ENCODE measurements at places on chromosomes 2 and 18.

- no peak for DNase-seq
These were observed 93.8 kb downstream of the NRP2 start for GRCh38 chr2:205776139-205776538.

DNA sequence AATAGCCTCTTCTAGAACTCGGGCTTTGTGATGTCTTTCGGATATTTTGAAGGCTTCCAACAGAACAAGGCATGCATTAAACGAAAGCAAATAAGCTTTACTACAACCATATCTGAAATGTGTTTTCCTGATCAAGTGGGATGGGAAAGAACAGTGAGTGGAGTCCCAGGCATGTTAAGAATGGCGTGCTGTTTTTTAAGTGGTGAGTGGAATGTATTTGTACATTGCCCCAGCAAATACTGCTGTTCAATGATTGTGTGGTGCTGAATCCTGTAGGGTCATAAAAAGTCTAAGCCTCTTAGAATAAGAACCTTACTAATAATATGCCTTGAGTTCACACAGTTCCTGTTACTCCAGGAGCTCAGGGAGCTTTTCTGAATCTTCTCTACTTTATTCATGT lies 52.5 kb downstream of the POMC start:
- DNase-seq = no peak

DNA sequence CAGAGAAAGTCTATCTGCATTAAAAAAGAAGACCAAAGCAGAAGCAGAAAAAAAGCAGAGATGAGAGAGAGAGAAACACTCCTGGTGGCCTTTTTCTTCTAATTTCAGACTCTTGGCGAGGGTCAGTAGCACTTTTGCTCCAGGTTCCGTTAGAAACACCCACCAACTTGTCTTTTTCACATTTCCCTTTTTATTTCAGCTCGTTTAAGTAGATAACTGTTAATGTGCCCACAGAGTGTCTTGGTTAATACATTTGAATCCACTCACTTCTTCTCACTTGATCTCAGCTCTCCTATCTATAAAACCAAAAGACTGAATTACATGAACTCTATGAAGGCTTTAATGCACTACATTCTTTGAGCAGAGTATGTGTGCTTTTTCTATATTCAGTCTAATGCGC lies 63.1 kb downstream of the AAK1 start:
- DNase-seq = no peak

DNA sequence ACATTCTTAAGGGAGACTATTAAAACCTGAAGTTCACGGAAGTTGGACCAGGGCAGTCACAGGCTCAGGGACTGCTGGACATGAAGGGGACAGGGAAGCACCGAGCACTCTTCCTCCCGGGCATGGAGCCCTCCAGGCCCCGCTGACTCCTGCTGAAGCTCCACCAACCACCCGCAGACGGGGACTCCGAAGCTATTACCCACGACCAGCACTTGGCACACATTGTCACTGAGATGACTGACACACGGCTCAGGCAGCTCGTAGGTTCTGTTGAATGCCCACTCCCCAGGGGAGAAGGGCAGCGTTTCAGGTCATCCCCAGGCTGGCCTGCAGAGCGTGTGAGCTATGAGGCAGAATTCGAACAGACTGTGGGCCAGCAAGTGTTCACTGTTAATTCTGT lies 234.8 kb downstream of the NDUFA10 start:
- no peak for DNase-seq

GRCh38 chr2:32811696-32812095 lies 135.1 kb upstream of the LTBP1 start:
- DNase-seq = no peak

DNA sequence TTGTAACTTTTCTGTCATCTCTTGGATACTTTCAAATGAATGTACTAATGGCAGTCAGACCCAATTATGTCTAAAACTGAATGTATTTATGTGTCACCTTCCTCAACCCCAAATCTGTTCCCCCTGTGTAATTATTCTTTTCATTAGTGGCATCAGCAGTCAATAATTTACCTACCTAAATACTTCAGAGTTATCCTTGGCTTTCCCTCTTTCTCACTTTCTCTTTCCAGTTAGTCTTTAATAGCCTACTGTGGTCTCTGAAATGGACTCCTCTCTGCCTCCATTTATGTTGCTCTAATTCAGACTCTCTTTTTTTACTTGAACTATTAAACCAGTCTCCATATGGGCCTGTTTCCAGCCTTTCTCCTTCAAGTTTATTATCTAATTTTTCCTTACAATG lies 21.0 kb downstream of the C18orf63 start:
- no peak for DNase-seq

- DNase-seq = no peak
These were observed 29.6 kb upstream of the TTN start for GRCh38 chr2:178836807-178837206.

DNA sequence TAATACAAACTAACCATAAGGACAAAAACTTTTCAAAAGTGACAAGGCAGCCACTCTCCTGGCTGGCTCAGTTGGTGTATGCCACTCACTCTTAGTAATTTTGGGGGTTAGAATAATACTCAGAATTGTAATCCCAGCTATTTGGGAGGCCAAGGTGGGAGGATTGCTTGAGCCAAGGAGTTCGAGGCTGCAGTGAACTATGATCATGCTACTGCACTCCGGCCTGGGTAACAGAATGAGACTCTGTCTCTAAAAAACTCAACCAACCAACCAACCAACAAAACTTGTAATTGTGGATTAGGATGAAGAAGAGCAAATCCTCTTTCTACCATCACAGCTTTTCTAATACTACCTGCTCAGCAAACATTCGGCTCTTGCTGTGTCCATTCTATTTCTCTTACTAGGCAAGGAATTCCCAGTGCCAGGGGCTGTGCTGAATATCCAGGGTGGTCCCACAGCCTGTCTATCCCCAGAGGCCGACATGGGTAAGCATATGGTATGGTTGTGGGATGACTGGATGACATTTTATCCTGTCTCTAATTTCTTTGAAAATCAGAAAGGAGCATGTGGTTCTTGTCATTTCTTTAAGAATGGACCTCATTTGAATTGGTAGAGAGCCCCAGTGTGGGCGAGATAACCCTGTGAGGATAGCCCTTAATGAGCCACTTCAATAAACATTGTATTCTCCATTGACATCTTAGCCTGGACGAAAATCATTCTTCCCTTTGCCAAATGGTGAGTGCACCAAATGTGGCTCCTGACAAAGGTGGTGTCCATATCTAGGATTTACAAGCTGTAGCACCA lies 220.1 kb downstream of the MYCN start:
- DNase-seq = no peak

- DNase-seq = no peak
These were observed 14.3 kb downstream of the PLB1 start for GRCh38 chr2:28510184-28510583.

DNA sequence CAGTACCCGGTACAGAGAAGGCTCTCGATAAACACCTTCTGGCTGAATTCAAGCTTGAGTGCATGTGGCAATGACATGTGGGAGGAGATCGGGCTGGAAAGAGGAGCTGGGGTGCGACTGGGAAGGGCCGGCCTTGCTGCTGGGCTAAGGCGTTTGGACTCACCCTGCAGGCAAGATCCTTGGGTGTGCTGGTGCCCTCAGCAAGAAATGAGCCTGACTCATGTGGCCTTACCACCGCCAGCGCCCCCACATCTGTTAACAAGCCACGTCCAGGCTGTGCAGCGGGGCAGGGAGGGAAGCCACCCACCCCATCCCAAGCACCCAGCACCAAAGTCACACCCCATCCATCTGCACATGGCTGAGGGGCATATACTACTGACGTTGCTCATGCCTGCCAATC lies 1.3 kb downstream of the HS1BP3 start:
- no peak for DNase-seq

GRCh38 chr2:235763816-235764215 lies 270.0 kb downstream of the AGAP1 start:
- no peak for DNase-seq

GRCh38 chr2:23199115-23199918 lies 185.7 kb upstream of the KLHL29 start:
- DNase-seq = peak; percentile 7

DNA sequence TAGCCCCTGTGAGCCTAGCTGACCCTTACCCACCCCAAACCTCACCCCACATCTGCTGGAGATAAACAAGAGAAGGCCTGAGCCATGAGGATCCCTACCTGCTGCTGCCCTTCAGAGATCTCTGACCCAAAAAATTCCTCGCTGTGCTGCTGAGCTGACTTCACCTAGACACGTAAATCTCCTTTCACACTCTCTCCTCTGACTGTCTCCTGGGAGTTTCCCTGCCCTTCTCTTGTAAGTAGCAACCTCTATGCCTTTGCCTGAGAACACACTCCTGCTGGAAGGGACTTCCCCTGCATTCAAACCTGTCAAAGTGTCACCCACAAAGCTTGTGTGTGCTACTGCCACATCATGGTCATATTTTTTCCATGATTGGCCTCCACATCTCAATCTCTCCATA lies 134.2 kb upstream of the NOL4 start:
- DNase-seq = no peak

GRCh38 chr2:129276978-129277584 lies 702.4 kb upstream of the RAB6C start:
- DNase-seq = no peak

DNA sequence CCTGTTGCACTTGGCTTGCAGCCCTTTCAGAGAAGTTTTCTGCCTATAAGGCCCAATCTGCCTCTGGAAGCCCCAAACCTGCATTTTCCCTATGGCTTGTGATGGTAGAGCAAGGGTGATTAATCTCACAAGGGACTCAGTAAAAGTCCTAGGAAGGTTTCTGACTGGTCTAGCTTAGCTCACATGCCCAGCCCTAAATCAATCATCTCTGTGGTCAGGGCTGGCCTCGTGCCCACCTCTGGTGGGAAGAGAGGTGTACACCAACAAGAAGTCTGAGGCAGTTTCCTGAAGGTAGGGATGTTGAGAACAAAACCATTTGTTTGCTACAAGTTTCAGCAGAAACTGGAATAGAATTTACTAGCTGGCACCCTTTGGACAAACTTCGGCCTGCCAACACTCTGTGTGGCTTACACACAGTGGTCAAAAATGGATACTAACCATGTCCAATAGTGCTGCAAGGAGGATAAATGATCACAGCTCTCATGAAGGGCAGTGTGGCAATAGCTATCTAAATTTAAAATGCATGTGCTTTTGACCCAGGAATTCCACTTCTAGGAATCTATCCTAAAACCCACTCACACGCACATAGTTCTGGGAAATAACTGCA lies 96.4 kb downstream of the EN1 start:
- no peak for DNase-seq

DNA sequence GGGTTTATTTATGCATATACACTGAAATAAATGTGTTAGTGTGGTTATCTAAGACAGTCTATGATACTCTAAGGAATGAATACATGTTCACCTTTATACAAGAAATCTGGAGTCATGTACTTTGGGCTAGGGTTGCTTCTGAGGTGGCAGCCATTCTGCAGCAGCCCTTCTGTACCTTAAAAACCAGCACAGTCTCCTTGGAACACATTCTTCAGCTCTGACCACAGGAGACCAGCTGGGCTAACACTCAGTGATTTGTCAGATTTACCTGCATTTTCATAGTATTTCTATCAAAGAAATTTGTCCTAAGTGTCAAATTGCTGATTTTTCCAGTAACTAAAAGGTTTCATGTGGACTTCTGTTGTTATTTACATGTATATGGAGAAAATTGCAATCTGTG lies 167.7 kb downstream of the CAMKMT start:
- no peak for DNase-seq

DNA sequence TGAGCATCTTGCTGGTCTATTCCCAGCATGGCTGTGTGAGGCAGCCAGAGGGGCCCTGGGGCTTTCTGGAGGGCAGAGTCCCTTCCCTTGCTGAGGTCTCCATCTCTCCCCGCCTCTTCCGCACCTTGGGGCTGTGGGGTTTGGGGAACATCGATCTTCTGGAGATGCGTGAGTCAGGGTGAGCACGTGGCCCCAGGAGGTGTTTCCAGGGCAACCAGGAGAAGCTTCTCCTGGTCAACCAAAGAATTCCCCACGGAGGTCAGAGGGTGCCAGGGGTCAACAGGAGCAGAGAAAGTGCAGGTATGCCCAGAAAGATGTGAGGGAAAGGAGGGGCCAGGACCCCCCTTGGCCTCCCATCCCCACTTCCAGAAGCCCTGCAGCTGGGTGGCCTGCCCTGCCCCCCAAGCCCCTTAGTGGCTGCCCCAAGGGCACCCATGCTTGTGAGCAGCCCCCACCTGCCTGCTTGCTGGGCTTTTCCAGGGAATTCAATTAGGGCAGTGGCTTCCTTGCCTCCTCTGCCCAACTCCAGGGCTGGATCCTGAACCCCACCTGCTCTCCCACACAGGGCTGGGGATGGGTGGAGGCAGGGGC lies 2.8 kb upstream of the PROM2 start:
- no peak for DNase-seq

DNA sequence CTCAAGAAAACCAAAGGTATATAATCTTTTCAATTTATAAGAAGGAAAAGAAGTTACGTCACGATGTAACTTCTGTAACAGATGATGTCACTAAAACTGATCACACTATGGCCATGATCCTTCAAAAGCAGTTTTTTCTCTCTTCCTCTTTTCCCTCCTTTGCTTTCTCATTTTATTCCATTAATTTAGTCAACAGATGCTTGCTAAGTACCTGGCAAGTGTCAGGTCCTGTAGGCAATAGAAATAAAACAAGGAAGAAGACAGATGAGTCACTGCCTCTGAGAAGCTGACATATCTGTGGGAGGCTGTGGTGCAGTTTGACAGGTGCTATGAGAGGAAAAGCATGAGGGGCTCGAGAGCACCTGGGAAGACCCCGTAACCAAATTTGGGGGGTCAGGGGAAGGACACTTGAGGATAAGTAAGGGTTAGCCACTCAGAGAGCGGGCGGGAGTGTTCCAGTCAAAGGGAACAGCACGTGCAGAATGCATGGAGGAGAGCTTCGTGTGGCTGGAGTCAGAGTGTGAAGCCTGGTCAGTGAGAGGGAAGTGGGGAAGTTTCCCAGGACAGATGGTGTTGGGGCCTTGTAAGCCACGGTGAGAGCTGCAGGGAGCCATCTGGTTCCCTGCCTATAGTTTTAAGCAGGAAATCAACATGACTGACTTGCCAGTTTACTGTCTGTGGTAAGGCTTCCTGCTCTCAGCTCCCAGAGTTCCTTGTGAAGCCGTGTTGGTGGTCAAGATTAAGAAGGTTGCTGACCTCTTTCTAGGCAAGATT lies 198.8 kb upstream of the FOSL2 start:
- no peak for DNase-seq

- DNase-seq = no peak
These were observed 557.3 kb upstream of the ZNF804A start for GRCh38 chr2:184041077-184041476.

DNA sequence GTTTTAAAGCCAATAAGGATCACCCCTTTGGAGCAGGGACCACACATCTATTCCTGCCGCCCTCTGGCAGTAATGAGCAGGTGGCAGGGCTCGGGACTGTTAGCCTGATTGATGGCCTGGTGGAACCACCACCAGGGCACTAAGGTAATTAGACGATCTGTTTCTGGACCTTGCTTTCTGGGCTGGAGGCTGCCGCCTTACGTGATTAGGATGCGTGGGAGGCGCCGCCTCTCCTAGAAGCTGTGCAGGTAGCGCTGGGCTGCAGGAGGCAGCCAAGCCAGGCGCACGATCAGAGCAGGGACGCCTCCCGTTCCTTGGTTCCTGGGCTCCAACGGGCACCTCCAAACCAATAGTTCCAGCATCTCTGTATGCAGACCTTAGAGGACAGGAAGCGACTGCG lies 242.6 kb upstream of the RAB12 start:
- DNase-seq = no peak
